ENCODE measurements at places on chromosomes 2 and 18. TPM values are rescaled to one million over a fixed set of nuclear protein-coding genes. Genes with fewer than 3 reads are reported as not detected.

The NAB1 gene
- total RNA-seq: 45.2 TPM

The CCDC85A gene
- 0.24 TPM for total RNA-seq

The FBXO48 gene
- 1.00 TPM for total RNA-seq

The DAW1 gene
- not detected for total RNA-seq

The EGR4 gene
- total RNA-seq: not detected

The HMSD gene
- 2.0 TPM for total RNA-seq

The DUSP2 gene
- total RNA-seq: 1.8 TPM

The PPM1G gene
- total RNA-seq: 57.3 TPM

The GULP1 gene
- 10.2 TPM for total RNA-seq

The PSD4 gene
- 38.6 TPM for total RNA-seq

The C2orf80 gene
- total RNA-seq: not detected

The RESP18 gene
- total RNA-seq: not detected

The SULT1C4 gene
- total RNA-seq: 0.32 TPM

The RIOK3 gene
- 119 TPM for total RNA-seq

The PLCL1 gene
- total RNA-seq: 0.20 TPM

The TBR1 gene
- total RNA-seq: not detected

- ATAC-seq: no peak
Measured at GRCh38 chr2:41851554-41851953, 196.3 kb upstream of the PKDCC start.

GRCh38 chr18:8754995-8755960 is 49.9 kb downstream of the MTCL1 start:
- ATAC-seq: peak; percentile 28

DNA sequence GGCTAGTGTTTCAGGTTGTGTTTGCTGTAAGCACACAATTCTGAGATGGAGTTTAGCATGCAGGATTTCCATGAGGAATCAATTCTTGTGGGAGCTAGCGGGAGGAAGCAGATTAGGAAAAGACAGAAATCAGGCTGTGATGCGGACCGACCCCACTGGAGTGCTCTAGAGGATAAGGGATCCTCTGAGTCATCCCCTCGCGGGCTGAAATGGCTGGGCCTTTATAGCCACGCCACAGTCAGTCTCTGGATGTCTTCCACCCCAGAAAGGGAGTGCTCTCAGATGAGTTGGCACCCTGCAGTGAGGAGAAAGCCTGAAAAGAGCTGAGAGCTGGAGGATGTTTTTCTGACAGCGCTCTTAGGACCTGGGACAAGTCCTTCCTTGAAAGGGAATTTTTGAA is 102.4 kb downstream of the GALNT3 start:
- ATAC-seq: no peak

- ATAC-seq: no peak
Measured at GRCh38 chr2:108288534-108289106, at the start of gene SULT1C2. SULT1C2 (plus strand) TSS chr2:108288895; CDS start chr2:108293668, 4,773 bp downstream.

DNA sequence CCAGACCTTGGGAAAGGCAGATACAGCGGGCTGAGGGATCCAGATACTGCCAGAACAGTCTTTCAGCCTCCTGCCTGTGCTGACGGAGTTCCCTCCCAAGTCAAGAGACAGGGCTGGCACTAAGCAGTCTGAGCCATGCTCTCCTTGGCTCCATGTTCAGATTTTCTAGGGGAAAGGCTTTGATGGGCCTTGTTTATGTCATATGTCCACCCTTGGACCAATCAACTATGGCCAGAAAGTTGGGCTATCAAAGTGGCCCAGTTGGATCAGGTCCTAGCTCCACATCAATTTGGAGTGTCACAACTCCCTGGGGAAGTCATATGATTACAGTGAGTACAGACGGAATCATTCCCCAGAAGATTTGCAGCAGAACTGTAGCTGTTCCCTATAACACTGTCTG is 152.0 kb downstream of the GREB1L start:
- no peak for ATAC-seq

GRCh38 chr2:74255660-74256213 is 57.3 kb downstream of the MTHFD2 start:
- no peak for ATAC-seq

GRCh38 chr2:144240656-144241339 is 279.1 kb downstream of the ZEB2 start:
- peak; percentile 17 for ATAC-seq

- ATAC-seq: no peak
Measured at GRCh38 chr2:217270485-217271121, 410.7 kb upstream of the TNP1 start.

- no peak for ATAC-seq
Measured at GRCh38 chr2:122478117-122478516, 722.7 kb downstream of the TSN start.

- ATAC-seq: no peak
Measured at GRCh38 chr2:139790807-139791752, 1010.9 kb upstream of the NXPH2 start.

DNA sequence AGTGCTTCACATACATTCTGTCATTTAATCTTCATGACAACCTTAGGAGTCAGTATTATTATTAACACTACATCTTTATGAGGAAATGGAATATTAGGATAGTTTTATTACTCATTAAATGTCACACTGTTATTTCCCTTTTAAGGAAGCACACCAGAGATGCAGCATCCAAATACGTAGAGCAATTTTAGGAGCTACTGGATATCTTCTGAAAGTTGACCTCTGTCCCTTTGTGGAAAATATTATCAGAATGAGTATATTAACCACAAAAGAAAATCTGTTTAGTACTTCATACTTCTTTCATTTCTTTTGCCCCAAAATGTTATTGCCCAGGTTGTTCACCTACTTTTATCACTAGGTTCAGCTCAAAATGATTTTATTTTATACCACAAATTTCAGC is 72.9 kb upstream of the APCDD1 start:
- ATAC-seq: no peak

DNA sequence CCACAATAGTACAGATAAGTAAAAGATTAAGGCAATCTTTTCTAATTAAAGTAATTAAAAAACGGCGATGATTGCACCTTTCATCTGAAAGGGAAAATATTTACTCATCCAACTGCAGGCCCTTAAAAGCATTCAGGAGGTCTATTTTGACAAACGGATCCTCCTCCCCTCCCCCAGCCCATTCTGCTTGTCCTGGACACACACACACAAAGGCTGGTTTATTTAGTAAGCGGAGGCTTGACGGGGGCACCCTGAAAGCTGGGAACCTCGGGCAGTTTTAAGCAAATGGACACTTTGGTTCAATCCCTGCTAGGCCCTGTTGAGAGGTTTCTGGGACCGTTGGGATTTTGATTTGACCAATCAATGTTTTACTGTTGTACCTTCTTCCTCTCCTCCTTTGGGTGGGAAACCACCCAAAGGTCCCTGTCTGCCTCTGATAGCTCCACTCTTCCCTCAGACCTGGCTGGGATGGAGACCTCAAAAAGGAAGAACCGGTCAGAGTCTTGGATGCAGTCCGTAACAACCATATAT is 135.8 kb upstream of the HAAO start:
- no peak for ATAC-seq

DNA sequence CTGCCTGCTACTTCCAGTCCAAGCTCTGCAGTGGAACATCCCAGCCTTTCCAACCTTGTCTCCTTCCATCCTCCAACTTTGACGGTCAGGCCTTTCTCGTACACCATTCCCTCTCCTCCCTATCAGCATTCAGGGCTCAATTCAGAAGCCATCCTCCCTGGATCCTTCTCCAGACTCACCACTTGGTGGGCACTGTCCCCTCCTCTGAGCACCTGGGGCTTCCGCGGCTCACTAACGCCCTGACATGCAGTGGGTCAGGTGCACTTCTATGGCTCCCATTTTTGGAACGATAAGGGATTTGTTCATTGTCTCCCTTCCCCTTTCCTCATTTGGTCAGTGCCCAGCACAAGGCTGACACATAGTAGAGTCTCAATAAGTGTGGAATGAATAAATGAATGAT is 56.7 kb downstream of the TNS1 start:
- no peak for ATAC-seq

DNA sequence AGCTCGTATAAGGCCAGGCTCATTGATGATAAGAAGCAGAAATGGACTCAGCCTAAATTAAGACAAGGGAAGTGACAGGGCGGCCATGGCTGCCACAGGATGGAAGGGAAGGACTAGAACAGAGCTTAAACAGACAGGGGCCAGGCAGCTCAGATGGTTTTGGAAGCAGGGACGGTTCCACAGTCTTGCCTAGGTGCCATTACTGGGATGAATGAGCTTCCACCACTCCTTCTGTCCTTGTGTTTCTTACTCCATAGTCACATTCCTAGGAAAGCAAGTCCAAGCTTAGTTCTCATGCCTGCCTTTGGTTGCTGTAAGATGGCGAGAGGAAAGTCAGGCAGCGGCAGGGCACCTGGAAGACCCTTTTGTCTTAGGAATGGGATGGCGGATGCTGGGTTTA is 11.9 kb downstream of the GNLY start:
- ATAC-seq: no peak

DNA sequence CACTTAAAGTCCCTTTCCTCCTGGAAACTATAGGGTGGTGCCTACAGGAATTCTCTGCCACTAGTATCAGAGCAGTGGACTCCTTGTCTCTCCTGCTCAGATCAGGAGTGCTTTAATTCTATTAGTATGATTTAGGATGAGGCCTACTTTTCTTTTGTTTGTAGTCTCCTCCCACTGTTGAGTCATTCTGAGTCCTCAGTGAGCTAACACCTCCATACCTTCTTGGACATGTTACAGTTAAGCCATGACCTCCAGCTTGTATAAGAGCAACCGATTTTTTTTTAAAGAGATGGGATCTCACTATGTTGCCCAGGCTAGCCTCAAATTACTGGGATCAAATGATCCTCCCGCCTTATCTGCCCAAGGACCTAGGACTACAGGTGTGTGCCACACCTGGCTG is 48.7 kb upstream of the OTOF start:
- ATAC-seq: peak; percentile 77

DNA sequence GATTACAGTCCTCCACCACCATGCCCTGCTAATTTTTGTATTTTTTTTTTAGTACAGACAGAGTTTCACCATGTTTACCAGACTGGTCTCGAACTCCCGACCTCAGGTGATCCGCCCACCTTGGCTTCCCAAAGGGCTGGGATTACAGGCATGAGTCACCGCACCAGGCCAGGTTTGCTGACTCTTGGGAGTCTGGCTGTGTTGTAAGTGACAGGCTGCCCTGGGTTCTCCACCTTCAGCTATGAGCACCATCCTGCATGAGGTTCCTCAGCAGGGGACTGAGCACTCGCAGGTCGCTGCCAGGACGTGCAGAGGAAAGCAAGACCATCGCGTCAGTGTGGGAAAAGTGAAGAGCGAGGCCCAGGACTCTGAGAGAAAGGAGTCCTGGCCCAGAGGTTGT is 112.6 kb upstream of the NDUFV2 start:
- ATAC-seq: peak; percentile 7

DNA sequence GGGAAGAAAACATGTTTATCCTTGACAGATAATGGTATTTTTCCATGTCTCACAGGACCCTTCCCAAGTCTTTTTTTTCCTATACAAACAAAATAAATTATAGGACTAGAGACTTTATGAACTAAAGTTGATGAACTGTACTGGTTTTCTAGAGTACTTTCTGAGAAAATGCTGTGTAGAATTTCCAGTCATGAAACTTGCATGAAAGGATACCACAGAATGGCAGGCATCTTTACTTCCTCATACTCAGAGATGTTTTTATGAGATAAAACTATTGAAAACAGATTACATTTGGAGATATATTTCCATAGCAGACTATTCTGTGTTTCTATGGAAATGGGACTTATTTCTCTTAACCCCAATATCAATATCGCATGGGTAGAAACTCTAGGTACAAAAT is 403.5 kb downstream of the PARD3B start:
- ATAC-seq: no peak

DNA sequence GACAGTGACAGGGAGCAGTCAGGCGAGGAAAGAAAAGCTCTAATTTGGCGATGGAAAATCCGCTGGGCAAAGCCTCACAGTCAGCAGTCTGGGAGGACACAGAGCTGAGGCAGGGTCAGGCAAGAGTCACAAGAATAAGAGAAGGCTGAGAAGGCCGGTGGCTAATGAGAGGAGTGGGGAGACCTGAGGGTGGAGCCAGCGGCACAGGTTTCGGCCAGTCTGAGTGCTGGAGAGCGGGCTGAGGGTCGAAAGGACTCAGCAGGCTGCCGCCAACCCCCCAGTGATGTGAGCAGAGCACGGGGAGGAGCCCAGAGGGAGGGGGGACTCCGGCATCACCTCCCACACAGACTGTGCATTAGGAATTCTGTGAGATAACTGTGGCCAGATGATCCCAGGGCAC is 500.6 kb upstream of the MYT1L start:
- no peak for ATAC-seq

DNA sequence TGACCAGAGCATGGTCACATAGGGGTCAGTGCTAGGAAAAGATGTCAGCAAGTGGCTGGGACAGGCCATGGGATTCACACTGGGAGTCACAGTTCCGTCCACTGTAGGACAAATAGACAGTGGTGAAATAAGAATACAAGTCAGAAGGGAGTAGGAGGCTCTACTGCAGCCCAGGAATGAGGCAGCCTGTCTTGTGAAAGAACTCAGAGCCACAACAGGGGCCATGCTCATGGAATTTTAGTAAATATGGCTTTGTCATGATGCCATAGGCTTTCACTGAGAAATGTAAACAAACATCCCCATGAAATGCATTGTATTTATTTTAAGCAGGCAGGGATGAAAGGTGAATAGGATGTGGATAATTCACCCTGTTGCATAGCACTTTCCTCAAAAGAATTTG is 504.3 kb downstream of the SOX11 start:
- ATAC-seq: no peak

- no peak for ATAC-seq
Measured at GRCh38 chr2:164835302-164835701, 6.3 kb downstream of the COBLL1 start.

DNA sequence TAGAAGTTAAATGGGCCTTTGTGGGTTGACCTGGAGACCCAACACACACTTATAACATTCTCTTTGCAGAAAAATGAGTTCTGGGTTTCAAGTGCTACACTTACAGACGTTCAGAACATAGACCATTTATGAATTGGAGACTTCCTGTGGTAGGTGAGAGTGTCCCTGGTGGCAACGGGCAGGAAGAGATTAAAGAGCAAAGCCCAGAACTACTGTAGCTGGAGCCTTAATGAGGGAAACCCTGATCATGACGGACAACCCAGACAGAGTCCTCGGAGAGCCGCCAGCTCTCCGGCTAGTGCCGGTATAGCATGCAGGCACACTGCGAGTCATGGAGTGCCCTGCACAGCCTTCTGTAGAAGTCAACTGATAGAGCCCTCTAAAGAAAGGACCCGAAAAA is 44.5 kb upstream of the RMDN2 start:
- ATAC-seq: no peak

GRCh38 chr2:176917-177316 is 86.9 kb downstream of the SH3YL1 start:
- ATAC-seq: no peak

DNA sequence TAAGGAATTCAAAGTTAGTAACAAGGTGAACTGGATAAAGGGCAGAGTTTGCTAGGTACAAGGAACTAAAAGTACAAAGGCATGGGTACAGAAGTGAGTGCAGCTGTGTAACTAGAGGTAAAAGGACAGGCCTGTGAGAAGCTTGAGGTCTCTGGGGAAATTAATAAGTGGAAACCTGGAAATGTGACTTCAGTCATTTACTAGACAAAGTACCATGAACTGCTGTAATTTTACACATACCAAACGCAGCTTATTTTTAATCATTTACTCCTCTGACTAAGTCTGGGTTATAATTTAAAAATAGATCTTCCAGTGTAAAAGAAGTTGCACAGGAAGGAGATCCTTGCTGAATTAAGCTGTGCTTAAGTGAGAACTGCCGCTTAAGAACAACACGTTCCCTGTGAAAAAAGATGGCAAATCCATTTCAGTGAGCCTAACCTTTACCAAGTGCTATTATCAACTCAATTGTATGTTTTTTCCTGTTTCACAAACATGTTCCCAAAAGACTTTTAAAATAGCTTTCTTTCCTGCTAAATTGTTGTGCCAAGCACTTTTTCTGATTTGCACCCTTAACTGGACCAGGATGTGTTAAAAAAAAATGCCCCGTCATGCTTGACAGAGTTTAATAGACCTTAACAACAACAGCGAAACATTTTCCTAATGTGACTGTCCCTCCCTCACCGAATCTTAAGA is 44.3 kb downstream of the CALCRL start:
- ATAC-seq: no peak

Data from esophagus mucosa (tissue), 1 donor.